RPMI8226 (cell line): ENCODE measurements at places on chromosomes 7 and 10.

DNA sequence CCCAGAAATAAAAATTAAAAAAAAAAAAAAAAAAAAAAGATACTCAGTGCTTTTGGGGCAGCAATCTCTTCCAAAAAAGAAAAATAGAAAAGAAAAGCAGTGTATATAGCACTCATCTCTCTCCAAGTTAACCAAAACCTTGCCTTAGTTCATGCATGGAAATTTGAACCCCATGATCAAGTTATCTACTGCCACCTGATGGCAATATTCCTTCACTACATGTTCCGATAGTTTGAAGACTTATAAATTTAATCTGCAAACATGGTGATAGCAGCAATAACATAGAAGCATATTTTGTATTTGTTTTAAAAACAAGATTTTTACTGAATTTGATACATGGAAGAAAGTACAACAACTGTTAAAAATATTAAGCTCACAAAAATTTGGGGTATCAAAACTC lies 48.6 kb upstream of the SLIT1 start:
- DNase-seq = no peak

- DNase-seq = no peak
These were observed 53.7 kb downstream of the ADCY1 start for GRCh38 chr7:45627691-45628456.

GRCh38 chr10:89163265-89163995 lies 43.7 kb downstream of the CH25H start:
- DNase-seq = peak; percentile 80

GRCh38 chr7:77327067-77327931 lies 88.8 kb downstream of the GSAP start:
- DNase-seq = no peak

- DNase-seq = no peak
These were observed 8.0 kb downstream of the ZNF518A start for GRCh38 chr10:96138102-96138501.

DNA sequence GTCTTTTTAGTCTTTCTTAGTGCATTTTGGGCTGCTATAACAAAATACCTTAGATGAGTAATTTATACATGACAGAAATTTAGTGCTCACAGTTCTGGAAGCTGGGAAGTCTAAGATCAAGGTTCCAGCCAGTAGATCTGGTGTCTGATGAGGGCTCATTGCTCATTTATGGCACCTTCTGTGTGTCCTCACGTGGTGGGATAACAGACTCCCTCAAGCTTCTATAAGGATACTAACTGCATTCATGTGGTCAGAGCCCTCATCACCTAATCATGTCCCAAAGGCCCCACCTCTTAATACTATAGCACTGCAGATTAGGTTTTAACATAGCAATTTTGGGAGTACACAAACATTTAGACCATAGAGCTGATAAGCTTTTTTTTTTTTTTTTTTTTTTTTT lies 80.4 kb downstream of the ZNRF2 start:
- DNase-seq = no peak

- no peak for DNase-seq
These were observed 40.9 kb upstream of the SEMA3E start for GRCh38 chr7:83689855-83690254.

GRCh38 chr7:80183900-80184685 lies 49.5 kb downstream of the GNAI1 start:
- DNase-seq = no peak

GRCh38 chr10:18423058-18423637 lies 228.2 kb downstream of the NSUN6 start:
- no peak for DNase-seq

- DNase-seq = no peak
These were observed 46.2 kb upstream of the CCDC3 start for GRCh38 chr10:13047529-13048206.

- DNase-seq = no peak
These were observed 13.6 kb downstream of the LYZL1 start for GRCh38 chr10:29302499-29302898.

GRCh38 chr7:98400542-98401340 lies at the start of gene BAIAP2L1:
Gene BAIAP2L1, minus strand, starts transcription at chr7:98401090. Its CDS starts 238 bp downstream, at chr7:98400852.
- peak; percentile 93 for DNase-seq

DNA sequence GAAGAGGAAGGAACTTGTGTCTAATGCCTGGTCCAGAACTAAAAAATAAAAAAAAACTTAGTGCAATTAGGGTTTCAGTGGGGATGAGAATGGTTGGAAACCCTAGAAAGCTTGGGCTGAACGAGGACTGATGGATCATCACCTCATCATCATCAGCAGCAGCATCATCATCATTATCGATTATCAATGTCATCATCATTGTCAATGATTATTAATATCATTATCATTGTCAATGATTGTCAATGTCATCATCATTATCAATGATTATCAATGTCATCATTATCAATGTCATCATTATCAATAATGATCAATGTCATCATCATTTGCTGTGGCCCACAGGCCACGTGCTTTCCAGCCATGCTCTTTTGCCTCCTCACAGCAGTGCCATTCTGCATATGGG lies 952.0 kb upstream of the ZNF722 start:
- no peak for DNase-seq

- DNase-seq = peak; percentile 39
These were observed 516.9 kb upstream of the LRRN3 start for GRCh38 chr7:110573862-110574528.

GRCh38 chr7:100836812-100837098 lies 9.4 kb upstream of the EPHB4 start:
- DNase-seq = no peak

DNA sequence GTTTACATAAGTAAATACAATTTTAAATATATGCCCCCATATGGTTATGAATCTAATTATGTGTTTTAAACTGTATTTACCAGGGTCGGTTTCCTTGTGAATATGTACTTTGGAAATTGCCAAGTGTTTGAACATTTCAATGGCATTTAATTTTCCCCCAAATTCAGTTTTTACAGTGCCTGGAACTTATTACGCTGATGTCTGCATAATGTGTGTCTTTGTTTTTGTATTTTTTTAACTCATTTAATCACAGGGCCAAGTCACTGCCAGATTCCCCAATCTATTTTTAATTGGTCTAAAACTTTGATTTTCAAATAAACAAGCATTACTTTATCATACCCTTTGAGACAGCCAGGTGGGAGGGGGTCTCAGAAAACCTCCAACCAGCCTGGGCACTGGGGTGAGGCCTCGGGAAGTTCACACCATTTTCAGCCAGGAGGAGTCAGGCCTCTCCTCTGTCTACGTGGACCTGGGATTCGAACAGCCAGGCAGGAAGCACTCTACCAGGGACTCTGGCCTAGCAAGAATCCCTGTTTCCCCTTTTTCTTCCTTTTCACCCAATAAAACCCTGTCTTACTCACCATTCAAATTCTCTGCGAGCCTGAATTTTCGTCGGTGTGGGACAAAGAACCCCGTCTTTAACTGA lies 151.5 kb upstream of the COL1A2 start:
- no peak for DNase-seq

- peak; percentile 96 for DNase-seq
These were observed 133.3 kb upstream of the LAMB4 start for GRCh38 chr7:108263425-108263824.

- no peak for DNase-seq
These were observed 15.8 kb downstream of the PODXL start for GRCh38 chr7:131540491-131541162.

- no peak for DNase-seq
These were observed 248.2 kb downstream of the TCERG1L start for GRCh38 chr10:131063311-131063710.

GRCh38 chr10:125868372-125868975 lies 12.6 kb downstream of the DHX32 start:
- DNase-seq = peak; percentile 20

DNA sequence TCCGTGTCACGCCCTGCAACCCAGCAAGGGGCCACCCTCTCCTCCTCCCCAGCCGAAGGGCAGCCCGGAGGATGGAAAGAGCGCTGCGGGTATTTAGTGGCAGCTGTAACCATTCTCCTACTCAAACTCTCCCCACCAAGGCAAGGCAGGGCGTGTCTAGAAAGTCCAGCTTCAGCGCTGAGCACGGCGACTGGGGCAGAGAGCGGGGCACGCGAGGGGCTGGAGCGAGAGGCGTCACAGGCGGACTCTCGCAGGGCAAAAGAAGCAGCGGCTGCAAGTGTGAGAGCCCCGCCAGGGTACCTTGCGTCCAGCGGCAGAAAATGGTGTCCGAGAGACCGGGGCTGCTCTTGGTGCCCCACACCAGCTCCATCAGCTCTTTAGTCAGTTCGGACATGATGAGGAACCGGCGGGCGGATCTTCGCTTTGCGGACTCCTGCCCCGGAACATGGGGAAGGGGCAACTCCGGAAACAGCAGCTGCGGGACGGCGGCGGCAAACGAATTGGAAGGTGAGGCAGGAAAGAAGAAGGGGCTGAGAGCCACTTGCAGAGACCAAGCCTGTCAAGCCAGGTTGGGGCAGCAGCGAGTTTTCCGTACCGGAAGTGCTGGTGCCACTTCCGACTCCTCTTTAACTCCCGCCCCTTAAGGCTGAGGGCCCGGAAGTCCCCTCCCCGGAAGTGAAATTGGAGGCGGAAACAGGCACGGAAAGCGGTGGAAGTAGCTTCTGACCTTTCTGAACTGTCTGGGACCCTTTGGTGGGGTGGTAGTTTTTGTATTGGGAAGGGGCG lies at the start of gene MINDY3:
MINDY3 (minus strand) TSS at position 602 of the 786 bp plus-strand sequence; CDS start at position 394, 208 bp downstream.
- DNase-seq = peak; percentile 91

- peak; percentile 24 for DNase-seq
These were observed 43.1 kb upstream of the DDC start for GRCh38 chr7:50608196-50608906.

DNA sequence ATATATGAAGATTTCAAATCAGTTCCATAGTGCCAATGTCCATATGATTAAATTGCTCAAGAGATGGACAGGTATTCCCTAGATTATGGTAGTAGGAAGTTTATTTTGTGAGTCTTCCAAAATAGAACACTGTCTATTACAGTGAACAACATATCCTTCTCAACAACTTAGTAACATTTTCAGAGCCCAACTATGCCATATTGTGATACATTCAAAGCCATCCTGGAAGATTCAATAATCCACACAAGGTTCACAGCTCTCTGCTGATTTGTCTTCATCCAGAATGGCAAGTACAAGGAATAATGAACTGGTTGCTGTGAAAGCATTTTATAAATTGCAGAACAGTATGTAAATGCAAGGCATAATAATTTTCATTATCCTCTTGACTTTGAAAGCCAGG lies 213.9 kb downstream of the CHRM2 start:
- DNase-seq = no peak

- no peak for DNase-seq
These were observed 108.1 kb downstream of the EBF3 start for GRCh38 chr10:129855836-129856563.

DNA sequence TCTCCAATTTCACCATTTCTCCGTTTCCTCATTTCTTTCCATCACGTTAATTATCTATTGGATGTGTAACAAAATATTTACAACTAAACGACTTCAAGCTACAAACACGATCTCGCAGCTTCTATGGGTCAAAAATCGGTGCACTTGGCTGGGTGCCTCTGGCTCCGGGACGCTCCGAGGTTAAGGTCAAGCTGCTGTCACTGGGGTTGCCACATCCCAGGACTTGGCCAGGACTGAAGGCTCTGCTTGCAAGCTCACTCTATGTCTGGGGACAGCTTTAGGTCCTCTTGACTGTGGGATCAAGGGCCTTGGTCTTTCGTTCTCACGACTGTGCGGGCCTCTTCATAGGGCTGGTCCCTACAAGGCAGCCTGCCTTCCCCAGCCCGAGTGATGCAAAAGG lies 159.7 kb downstream of the CCDC3 start:
- DNase-seq = no peak

DNA sequence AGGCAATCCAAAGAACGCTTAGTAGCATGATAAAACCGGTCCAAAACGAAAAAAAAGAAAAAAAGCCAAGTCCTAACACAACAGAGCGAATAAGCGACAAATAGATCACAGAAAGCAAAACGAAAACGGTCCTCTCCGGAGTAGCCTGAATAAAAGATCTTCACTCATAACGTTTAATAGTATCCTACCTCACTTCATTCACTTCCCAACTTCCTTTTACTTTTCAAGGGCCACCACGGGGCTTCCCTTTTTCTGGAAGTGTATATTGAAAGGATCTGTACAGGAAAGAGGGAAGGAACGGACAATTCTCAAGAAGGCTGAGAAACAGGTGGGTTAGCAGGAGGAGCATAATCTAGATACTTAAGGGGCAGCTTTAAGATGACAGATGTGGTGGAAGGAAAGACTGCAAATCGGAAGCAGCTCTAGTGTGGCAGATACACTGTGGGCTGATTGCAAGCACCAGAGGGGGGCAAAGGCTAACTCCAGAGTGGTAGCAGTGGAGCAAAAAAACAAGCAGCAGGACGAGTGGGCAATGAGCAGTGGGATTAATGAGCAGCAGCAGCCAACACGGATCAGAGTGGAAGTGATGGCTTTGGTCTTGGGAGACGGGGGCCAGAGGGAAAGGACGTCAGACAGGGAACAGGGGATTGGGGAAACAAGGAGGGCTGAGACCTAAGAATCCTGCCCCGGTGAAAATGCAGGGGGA lies 866 bp downstream of the CNOT4 start:
- peak; percentile 60 for DNase-seq

GRCh38 chr7:154628556-154628955 lies 374.4 kb downstream of the PAXIP1 start:
- no peak for DNase-seq

DNA sequence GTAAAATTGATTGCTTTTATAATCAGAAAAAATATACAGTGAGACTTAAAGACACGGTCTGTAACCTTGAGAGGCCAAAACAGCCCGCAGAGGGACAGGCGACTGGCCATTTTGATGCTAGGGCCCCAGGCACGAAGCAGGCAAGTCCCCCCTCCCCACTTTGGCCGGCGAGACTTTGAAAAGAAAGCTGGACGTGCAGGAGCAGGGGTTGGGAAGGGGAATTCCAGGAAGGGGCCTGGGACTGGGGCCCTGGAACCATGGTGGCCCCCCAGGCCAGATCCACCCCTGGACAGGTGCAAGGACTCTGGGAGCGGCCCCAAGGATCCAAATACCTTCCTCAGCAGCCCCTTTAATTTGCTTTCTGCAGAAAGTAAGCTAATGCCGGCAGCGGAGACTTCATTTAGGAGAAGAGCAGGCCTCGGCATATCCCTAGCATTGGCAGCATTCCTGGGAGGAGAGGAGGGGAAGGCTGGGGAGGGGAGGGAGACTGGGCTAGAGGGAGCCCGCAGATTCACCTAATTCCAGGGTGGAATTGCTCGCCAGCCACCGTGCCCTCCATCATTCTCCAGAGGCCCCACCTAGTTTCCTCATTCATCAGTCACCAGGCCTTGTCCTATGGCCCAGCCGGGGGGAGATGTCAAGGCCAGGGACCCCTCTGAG lies 24.9 kb upstream of the TNRC18 start:
- no peak for DNase-seq

- DNase-seq = no peak
These were observed 63.3 kb upstream of the ELMO1 start for GRCh38 chr7:37511915-37512314.

DNA sequence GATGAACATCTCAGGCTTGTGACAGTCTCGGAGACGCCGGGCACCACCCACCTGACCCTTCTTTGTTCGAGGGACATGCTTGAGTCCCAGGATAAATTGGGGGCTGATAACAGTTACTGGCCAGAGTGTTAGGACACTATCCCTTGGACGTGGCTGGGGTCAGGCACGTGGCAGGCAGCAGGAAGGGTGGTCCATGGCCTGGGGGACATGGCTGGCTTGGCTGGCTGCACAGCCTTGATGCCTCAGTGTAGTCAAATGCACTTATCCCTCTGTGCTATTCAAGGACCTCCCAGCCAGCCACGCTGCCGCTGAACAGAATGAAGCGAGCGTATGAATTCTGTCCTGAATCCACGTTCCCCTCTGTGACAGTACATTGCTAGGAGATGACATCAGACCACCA lies 662.0 kb upstream of the FOXK1 start:
- no peak for DNase-seq

GRCh38 chr7:48094861-48095293 lies 5.8 kb downstream of the UPP1 start:
- DNase-seq = no peak
